Breast epithelium (tissue), 4 donors: ENCODE measurements at places on chromosomes 5 and 9. TPM values are rescaled to one million over a fixed set of nuclear protein-coding genes. Genes with fewer than 3 reads are reported as not detected.

DNA sequence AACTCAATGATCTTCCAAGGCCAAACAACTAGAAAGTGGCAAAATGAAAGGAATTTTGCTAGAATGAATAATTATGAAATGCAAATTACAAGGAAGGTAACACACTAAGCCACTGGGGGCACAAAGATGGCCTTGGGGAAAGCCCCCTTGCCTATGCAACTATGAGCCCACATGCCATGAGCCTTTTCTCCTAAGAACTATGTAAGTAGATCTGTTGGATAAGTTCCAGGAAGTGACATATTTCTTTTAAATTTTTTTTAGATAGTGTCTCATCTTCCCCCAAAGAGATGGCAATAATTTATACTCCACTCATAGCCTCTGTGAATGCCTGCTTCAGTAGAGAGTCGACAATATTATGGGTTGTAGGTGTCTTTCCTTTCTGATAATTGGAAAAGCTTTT lies 257.8 kb downstream of the AUH start:
- peaks cover 3% of the 10 kb centered on the region for H3K4me1 ChIP-seq
- no peaks in the 10 kb centered on the region for H3K27me3 ChIP-seq
- H3K4me3 ChIP-seq, result no peak overlapping the region
- H3K27ac ChIP-seq, result no peak overlapping the region
- DNase-seq, result no peak

GRCh38 chr5:126490167-126490940 lies 67.1 kb downstream of the GRAMD2B start:
- peaks cover 32% of the 10 kb centered on the region for H3K4me1 ChIP-seq
- H3K4me3 ChIP-seq, result no peak overlapping the region
- H3K27ac ChIP-seq, result peak overlapping the region; percentile 89
- H3K27me3 ChIP-seq, result no peaks in the 10 kb centered on the region
- H3K36me3 ChIP-seq, result peaks cover 8% of the 10 kb centered on the region

DNA sequence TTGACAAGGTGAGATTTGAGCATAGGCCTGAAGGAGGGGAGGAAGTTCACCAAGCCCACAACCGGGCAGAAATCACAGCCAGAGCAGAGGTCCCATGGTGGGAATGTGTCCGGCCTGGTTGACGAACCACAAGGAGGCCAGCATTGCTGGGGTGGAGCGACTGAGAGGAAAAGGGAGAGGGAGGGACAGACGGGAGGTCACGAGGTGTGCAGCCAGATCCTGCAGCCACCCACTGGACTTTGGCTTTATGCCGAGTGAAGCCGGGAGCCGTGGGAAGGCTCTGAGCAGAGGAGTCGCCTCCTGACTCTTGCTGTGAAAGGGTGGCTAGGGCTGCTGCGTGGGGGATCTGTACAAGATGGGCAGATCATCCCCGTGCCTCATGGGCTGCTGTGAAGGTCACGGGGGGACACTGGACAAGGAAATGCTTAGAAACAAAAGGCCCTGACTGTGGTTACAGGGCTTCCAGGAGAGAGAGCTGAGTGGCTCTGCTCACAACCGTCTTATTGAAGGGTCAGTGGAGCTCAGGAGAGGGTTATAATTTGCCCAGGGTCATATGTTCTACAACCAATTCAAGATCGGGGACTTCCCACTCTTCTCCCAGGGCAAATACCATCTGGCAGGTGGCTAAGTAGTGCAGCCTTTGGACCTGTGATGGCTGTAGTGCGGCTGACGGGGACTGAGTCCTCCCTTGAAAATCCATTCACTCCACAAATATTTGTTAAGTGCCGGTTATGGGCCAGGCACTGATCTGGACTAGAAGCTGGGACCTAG lies 15.6 kb upstream of the CD74 start:
- no peaks in the 10 kb centered on the region for H3K27me3 ChIP-seq
- peak; percentile 59 for DNase-seq
- H3K4me3 ChIP-seq, result no peak overlapping the region
- no peaks in the 10 kb centered on the region for H3K4me1 ChIP-seq

DNA sequence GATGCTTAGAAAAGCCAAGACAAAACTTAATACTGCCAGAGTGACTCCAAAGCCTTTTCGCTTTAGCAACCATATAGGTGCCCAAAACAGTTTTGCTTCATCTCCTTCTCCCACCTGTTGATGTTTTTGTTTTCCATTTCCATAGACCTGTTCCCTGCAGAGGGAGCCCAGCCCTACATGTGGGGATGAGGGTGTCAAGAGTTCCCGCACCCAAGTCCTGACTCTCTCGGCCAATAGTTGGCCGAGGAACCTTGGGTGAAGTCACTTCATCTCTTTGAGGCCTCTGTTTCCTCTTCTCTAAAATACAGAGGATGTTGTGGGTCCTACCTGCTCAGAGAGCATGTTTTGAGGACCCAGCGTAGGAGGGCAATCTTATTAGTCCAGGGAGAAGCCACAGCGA lies 38.5 kb upstream of the LCP2 start:
- no peak overlapping the region for H3K27ac ChIP-seq
- H3K4me3 ChIP-seq, result no peak overlapping the region

DNA sequence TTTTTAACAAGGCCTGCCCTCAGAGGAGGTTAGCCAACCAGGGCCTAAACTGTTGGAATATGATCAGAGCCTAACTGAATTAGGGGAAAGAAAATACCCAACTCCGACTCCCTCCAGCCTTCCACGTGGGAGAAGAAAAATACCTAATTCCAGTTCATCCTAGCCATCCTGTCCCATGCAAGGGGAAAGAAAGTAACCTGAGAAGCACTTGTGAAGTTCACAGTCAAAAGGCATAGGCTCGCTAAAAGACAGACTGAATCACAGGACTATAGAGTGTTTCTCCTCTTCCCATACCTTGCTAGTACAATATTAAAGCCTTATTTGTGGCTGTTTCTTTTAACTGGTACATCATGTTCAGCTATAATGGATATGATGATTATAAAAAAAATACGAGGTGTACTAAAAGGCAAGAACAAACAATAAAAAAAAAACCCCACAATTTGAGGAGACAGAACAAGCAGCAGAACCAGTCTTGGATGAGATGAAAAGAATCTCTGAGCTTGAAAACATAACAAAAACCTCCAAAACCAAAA lies 18.0 kb upstream of the ATP10B start:
- no peaks in the 10 kb centered on the region for H3K27me3 ChIP-seq
- H3K36me3 ChIP-seq, result no peaks in the 10 kb centered on the region
- H3K4me1 ChIP-seq, result no peaks in the 10 kb centered on the region
- no peak overlapping the region for H3K27ac ChIP-seq
- DNase-seq, result no peak

The SPAAR gene
- total RNA-seq, result 13.4 TPM
